Stimulated activated CD8-positive, alpha-beta memory T cell treated with anti-CD3 and anti-CD28 coated beads, Interleukin-4, amount 100 ng/mL, for 1 hour (primary cell): ENCODE measurements at places on chromosomes 1 and 21.

- no peak for DNase-seq
Measured at GRCh38 chr1:194281376-194281775, 1095.0 kb upstream of the B3GALT2 start.

DNA sequence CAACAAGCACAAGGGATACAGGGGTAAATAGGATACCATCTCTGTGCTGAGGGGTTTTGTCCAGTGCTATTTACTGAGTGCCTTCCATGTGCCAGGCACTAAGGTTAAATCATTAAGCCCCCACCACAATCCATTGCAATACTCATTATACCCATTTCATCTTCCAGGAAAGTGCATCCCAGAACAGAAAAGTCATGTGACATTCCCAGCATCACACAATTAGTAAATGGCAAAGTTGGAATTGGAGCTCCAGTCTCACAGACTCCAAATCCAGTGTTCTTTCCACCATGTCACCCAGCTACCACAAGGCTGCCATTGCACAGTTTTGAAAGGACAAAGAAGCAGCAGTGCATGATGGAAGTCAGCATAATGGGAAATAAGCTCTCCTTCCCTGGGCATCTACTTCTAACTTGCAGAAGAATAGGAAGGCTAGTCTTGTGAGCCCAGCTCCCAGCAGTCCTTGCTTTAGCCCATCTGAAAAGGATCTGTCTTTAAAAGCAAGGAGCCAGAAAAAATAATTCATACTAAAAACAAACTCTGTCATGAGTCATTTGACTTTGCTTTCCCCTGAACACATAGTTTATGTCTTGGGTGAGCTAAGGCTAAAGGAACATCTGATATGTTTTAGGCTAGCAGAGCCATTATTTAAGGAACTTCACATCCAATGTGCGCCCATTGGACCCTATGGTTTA lies 111.4 kb upstream of the HOOK1 start:
- no peak for DNase-seq

DNA sequence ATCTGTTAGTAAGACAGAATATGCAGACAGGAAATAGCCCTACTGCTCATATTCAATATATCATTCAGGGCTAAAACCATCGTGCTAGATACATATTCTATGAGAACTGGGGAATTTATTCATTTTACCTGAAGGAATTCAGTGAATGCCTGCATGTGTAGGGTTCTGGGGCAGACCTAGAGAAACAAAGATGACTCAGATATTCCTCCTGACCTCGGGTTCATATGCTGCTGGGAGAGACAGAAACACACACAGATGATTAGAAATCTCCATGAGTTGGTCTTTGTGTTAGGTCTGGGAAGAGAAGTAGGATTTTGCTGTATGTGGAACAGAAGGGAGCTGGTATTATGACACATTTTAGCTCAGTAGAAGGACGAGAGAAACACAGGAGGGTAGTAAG lies 176.5 kb upstream of the ST6GALNAC5 start:
- no peak for DNase-seq

- DNase-seq: no peak
Measured at GRCh38 chr1:157852476-157852875, 10.9 kb upstream of the CD5L start.

- DNase-seq: no peak
Measured at GRCh38 chr1:203492082-203492747, 1.7 kb upstream of the OPTC start.

- DNase-seq: no peak
Measured at GRCh38 chr1:62084310-62084890, 110.2 kb upstream of the L1TD1 start.

GRCh38 chr1:27772036-27772931 lies 735 bp upstream of the STX12 start:
- DNase-seq: no peak

DNA sequence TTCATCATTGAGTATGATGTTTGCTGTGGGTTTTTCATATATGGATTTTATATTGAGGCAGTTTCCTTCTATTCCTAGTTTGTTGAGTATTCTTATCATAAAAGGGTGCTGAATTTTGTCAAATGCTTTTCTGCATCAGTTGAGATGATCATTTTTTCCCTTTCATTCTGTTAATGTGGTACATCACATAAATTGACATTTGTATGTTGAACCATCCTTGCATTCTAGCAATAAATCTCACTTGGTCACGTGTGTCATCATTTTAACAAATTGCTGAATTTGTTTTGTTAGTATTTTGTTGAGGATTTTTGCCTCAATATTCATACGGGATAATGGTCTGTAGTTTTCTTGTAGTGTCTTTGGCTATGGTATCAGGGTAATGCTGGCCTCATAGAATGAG lies 19.9 kb downstream of the TTC34 start:
- no peak for DNase-seq

DNA sequence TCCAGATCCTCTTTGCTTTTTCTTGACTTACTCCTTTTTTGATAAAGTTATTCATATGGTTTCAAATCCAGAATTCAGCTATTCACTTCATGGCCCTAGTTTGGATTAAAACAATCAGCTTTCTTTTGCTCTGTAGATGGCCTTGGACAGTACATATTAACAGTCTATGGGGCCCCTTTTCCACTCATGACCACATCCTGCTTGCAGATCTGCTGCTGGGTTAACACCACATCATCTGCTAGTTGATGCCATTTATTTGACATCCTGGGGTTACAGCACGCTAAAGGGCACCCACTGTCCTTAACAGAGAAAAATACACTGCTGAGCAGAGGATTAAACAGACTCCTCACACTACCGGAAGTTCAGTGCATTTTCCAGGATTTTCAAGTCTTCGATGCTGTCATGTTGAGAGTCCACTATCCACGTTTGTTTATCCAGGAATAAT lies 941 bp upstream of the IFI16 start:
- DNase-seq: peak; percentile 28

DNA sequence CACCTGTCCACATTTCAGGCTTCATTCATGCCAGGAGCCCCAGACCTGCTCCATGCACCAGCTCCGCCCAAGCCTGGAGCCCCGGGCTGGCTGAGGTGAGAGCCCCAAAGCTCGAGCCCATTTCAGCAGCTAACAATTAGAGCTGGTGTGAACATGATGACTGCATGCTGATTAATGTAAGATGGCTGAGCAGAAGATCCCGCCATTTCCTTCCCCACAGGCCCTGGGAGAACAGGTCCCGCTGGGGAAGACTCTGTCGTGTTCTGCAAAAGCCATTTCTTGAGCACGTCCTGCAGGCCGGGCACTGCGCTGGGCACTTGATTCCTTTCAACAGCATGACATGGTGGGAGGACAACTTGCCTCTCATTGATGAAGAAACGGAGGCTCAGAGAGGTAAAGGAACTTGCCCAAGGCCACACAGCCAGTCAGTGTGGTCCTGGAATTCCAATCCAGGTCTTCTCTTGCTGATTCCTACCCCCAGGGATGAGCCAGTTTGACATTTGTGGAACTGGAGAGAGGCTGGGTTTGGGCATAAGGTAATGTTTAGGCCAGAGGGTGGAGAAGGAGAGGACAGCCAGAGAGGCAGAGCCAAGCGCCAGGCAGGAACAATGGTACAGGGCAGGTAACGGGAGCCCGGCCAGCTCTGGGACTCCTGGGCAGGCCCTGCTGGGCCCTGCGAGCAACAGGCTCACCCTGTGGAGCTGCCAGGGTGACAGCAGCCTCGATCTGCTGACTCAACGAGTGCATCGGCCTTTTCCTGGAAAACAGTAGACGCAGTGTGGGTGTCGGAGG lies 28.1 kb upstream of the EPHA2 start:
- no peak for DNase-seq

- DNase-seq: peak; percentile 36
Measured at GRCh38 chr21:33975548-33976081, 60.0 kb upstream of the ATP5PO start.

DNA sequence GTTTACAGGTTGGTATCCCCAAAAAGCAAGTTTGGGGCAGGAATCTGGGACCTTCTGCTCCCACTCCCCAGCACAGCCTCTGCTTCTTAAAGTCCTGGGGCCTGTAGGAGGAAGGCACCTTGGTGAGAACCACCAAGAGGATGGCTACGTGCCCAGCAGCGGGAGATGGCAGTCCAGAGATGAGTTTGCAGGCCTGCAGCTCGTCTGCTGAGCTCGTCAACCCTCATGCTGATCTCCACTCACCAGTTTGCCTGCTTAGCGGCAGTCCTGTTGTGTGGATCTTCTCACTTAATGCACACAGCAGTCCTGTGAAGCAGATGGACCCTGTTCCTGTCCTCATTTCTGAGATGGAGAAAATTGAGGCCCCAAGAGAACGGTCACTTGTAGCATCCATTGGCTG lies 160.5 kb downstream of the DYRK1A start:
- no peak for DNase-seq

DNA sequence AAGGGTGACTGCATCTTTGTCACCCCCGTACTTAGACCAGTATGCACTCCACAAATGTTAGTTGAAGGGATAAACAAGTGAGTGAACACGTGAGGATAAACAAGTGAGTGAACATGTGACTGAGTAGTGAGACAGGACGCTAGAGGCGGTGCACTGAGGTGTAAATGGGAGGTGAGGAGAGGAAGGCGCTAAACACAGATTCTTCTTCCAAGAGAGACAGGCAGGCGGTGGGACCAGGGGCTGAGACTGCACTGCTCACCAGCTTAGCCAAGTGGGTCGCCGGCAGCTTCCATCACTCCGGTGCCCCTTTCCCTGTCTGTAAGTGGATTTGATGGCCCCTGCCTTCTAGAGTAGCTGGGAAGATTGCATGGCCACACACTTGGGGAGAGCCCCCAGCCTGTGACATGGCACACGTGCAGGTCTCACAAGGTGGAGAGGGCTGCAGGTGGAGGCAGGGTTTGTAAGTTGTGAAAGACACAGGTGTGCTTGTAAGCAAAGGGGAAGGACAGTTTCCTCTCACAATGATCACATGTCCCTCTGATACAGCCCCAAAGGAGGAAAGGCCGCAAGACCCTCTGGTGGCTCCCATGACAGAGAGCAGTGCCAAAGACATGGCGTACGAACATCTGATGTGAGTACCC lies 47.5 kb upstream of the EFHD2 start:
- DNase-seq: no peak

DNA sequence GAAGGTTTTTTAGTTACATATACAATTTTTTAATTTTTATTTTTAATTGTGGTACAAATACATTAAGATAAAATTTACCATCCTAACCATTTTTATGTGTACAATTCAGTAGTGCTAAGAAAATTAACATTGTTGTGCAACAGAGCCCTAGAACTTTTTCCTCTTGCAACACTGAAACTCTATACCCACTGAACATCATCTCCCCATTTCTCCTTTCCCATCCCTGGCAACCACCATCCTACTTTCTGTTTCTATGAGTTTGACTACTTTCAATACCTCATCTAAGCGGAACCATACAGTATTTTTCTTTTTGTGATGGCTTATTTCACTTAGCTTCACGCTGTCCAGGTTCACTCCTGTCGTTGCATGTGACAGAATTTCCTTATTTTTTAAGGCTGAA lies 54.1 kb downstream of the PALMD start:
- no peak for DNase-seq

DNA sequence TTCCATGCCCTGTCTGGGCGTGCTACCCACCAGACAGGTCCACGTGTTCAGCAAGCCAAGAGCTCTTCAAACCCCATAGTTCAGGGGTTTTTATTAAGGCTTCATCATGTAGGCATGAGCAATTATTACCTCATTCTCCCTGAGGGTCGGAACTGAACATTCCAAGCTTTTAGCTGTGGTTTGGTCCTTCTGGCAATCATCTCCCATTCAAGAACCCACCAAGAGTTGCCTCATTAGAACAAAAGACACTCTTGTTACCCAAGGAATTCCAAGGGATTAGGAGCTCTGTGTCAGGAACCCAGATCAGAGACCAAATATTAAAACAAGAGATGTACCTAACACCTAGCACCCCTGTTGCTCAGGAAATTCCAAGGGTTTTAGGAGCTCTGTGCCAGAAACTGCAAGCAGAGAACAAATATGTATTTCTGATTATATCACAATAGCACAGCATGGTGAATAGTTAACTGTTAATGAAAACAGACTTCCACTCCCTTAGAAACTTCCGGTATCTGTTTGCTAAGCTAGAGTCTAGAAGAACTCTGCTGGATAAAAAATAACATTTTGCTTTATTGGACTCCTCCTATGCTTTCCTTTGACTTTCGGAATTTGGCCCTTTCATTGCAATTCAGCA lies 201.2 kb upstream of the L1TD1 start:
- DNase-seq: no peak

GRCh38 chr1:150164779-150165178 lies 15.1 kb downstream of the PLEKHO1 start:
- DNase-seq: no peak

- DNase-seq: no peak
Measured at GRCh38 chr1:97806996-97807520, 113.8 kb downstream of the DPYD start.

- no peak for DNase-seq
Measured at GRCh38 chr1:35449334-35450008, 107.7 kb downstream of the KIAA0319L start.
